Kidney epithelial cell (primary cell): ENCODE measurements at places on chromosomes 7 and 10. TPM values are rescaled to one million over a fixed set of nuclear protein-coding genes. Genes with fewer than 3 reads are reported as not detected.

NPFFR1 gene
- 0.04 and 0.21 TPM in 2 replicates for total RNA-seq

DNA sequence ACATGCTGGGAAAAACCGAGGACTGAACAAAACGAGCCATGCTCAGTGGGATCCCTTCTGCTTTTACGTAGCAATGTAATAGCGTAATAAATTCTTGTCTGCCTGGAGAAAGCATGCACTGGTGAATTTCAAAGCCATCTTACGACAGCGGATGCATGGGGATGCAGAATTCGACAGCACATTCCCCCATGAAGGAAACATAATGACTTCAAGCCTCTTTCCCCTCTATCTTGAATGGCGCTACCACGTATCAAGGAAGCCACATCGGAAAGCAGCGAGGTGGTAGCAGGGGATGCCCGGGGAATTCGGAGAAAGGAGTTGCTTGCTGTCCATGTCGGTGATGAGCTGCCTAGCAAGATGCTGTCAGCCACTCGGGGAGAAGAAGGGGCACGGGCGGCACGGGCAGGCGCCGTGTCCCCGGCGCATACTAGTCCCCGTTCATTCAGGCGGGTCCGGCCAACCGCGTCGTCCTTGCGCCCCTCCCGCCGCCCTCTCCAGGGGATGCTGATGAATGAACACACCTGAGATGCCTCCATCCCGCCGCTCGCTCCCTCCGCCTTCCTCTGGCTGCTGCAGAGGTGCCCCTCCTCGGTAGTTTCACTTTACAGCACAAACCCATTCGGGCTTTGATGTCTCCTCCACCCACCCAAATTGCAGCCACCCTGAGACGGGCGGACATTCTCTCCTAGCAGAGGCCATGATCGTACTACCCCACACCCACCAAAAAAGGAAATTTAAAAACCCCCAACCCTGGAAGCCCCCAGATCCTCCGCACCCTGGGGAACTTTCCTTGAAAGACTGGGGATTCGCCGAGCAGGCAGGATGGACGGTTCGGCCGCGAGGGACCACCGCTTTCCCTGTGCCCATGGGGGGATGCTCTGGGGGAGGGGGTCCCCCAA is 644 bp downstream of the SORBS1 start:
- no peak for DNase-seq

OR2A5 gene
- not detected in 2 replicates for total RNA-seq

- no peak for DNase-seq
Observed at GRCh38 chr10:97686301-97686961, 610 bp downstream of the AVPI1 start.

RBM20 gene
- 3.3 and 3.8 TPM in 2 replicates for total RNA-seq

ZNF425 gene
- total RNA-seq = 3.9 and 5.0 TPM in 2 replicates
